ENCODE measurements at places on chromosomes 13 and 19. TPM values are rescaled to one million over a fixed set of nuclear protein-coding genes. Genes with fewer than 3 reads are reported as not detected.

ZNF835 gene
- 2.5 TPM for polyA plus RNA-seq

ZNF284 gene
- polyA plus RNA-seq, result 7.7 TPM

HSD17B14 gene
- 6.9 TPM for polyA plus RNA-seq

KCNC3 gene
- 30.3 TPM for polyA plus RNA-seq

TNNI3 gene
- polyA plus RNA-seq, result 0.39 TPM

ZNF737 gene
- 23.2 TPM for polyA plus RNA-seq

ERFL gene
- polyA plus RNA-seq, result 0.13 TPM

KLF1 gene
- polyA plus RNA-seq, result 0.67 TPM

DNM2 gene
- polyA plus RNA-seq, result 106 TPM

SIGLEC9 gene
- polyA plus RNA-seq, result 1.0 TPM

PLIN4 gene
- polyA plus RNA-seq, result 1.1 TPM

KIR2DL1 gene
- 0.26 TPM for polyA plus RNA-seq

TPGS1 gene
- polyA plus RNA-seq, result 5.0 TPM

ANKLE1 gene
- 2.1 TPM for polyA plus RNA-seq

CSNK1A1L gene
- 0.22 TPM for polyA plus RNA-seq

PRR20E gene
- not detected for polyA plus RNA-seq

ZNF536 gene
- 2.6 TPM for polyA plus RNA-seq

RUBCNL gene
- polyA plus RNA-seq, result 2.7 TPM

MUC16 gene
- polyA plus RNA-seq, result not detected

FOSB gene
- 15.5 TPM for polyA plus RNA-seq

SHISA2 gene
- polyA plus RNA-seq, result 40.3 TPM

EFNB2 gene
- polyA plus RNA-seq, result 89.4 TPM

Data from right lung (tissue), 10 donors.